ENCODE measurements at places on chromosomes 1 and 21.

- no peak for DNase-seq
Measured at GRCh38 chr21:29104239-29104708, 26.2 kb upstream of the MAP3K7CL start.

DNA sequence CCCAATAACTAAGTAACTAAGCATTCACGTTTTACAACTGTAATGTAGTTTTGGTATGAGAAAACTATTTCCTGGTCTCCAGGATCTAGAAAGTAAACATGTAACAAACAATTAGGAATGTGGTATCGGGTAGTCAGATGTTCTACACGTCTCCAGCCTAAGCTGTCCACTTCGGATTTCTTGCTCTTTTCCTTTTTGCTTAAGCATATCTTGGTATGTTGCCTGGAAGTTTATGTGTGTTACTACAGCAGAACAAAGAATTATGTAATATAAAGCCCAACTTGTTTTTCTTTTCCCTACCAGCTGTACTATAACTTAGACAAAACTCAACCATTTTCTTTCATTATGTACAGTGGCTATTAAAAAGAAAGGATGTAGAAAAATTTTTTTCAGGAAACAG lies 20.4 kb upstream of the WARS2 start:
- no peak for DNase-seq

GRCh38 chr1:17611991-17612390 lies 72.5 kb downstream of the ARHGEF10L start:
- DNase-seq, result no peak

GRCh38 chr1:7062346-7063061 lies 277.2 kb downstream of the CAMTA1 start:
- DNase-seq, result no peak

DNA sequence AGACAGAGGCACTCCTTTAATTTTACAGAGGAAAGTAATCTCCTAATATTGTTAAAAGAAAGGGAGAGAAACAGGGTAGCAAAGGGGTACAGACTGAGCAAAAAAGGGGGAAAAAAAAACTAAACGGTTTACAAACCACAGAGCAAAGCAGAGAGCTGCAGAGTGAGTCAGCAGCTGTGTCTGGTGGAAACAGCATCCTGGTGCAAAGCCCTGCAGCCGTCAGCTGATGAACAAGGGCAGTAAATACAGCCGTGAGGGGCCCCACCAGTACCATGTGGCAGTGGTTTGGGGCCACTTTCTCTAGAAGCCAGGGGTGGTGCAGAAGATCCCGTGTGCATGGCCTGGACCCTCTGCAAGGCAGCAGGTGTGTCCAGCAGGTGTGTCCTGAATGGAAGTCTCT lies 111.3 kb downstream of the ERG start:
- DNase-seq, result no peak

DNA sequence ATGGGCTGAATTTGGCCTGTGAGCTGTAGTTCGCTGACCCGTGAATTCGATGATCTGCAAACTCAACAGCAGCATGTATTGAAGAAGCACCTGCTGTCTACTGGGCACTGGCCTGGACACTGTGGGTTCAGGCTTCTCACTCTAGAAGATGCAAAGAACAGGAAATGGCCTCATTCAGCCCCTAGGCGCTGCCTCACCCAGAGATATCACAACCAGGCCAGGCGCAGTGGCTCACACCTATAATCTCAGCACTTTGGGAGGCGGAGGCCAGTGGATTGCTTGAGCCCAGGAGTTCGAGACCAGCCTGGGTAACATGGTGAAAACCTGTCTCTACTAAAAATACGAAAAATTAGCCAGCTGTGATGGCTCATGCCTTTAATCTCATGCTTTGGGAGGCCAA lies 23.6 kb downstream of the MFAP2 start:
- no peak for DNase-seq

DNA sequence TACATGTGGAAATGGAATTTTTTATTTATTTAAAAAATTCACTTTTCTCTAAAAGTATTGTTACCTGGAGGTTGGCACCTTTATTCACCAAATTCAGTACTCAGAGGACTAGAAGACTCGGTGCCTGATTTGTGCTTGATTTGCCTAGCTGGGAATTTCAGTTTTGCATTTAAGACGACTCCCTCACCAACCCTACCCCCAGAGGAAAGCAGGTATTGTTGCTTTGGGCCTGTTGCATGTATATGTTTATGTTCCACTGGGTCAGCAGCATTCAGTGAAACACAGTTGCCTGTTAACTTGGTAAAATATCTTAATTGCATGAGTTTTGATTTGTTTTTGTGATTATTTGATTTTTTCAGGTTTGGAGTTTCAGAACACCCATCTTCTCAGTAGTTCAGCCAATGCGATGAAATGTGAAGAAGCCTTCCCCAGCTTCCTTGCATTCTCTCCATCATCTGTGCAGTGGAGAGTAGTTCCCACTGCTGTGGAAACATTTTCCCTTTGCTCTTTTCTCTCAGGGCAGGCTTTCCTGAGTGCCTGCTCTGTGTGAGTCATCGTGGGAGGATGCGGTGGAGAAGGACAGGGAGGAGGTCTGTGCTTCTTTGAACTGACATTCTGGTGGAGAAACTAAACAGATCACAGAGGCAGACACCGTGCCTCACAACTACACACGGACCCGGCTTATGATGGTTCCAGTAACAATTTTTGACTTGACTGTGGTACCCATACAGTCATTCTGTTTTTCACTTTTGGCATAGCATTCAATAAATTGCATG lies 6.4 kb downstream of the ADARB1 start:
- no peak for DNase-seq

DNA sequence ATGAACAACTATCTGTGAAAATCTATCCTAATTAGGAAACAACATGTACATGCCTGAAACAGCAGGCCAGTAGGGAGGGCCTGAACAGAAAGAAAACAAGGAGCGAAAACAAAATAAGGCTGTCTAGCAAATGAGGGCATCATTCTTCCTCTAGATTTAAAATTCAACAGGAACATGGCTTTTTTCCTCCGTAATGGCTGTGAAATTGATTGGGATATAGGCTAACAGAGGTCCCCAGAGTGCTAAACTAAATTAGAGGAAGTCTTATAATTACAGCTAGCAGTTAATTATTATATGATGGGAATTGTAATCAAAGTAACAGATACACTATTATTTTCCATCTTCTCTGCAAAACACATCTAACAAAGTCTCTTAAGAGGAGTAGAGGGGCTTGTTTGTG lies 51.7 kb upstream of the TIAM1 start:
- DNase-seq, result no peak

- DNase-seq, result no peak
Measured at GRCh38 chr1:229557913-229558414, 543 bp downstream of the ABCB10 start.

DNA sequence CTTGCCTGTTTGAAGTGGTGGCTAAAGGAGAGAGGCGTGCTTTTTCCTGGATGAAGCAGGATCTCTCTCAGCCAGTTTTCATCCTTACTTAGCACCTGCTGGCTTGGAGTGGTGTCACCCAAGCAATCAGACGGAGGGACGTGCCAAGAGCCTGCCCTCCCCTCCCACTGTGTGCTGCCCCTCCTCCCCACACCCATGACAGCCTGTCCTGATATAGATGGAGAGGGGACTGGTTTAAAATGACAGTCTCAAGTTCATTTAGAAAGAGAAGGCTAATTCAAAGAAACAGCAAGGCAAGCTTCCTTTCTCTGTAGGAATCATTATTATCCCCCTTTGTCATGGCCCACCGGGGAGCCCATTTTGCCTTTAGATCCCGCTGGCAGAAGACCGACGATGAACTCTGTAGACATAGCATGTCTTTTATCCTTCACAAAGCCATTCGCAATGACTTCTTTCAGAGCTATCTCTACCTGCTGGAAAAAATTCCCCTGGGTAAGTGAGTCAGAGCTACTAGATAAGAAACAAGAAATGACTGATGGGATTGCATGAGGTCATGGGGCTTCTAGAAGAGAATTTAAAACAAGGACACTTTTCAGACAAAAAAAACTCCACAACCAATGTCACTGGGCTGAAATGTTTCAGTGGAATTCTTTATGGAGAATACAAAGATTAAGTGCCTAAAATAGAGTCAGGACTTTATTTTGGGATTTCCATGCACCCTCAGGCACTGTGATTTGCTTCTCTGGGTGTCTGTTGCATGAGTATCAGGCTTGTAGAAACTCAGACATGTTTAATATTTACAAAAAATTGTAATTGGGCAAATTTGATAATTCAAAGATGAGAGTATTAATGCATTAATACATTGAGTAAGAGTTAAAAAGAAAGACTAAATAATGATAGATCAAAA lies at the start of gene NTMT2:
Gene NTMT2 (plus strand): TSS at position 190 of the 907 bp plus-strand sequence. CDS start 149 bp downstream, at position 339.
- DNase-seq, result no peak

GRCh38 chr1:22636927-22637326 lies 499 bp downstream of the C1QA start:
- no peak for DNase-seq

- DNase-seq, result no peak
Measured at GRCh38 chr1:26724118-26724517, 28.3 kb downstream of the ARID1A start.

- DNase-seq, result no peak
Measured at GRCh38 chr1:211775170-211775569, 55.4 kb downstream of the LPGAT1 start.

GRCh38 chr1:113253187-113253586 lies 137.1 kb upstream of the MAGI3 start:
- DNase-seq, result peak; percentile 70

- DNase-seq, result peak; percentile 79
Measured at GRCh38 chr1:168116327-168116799, 20.4 kb downstream of the GPR161 start.

- no peak for DNase-seq
Measured at GRCh38 chr1:98267423-98267822, 346.6 kb upstream of the DPYD start.

- DNase-seq, result no peak
Measured at GRCh38 chr21:40018871-40019475, 151.7 kb downstream of the PCP4 start.

DNA sequence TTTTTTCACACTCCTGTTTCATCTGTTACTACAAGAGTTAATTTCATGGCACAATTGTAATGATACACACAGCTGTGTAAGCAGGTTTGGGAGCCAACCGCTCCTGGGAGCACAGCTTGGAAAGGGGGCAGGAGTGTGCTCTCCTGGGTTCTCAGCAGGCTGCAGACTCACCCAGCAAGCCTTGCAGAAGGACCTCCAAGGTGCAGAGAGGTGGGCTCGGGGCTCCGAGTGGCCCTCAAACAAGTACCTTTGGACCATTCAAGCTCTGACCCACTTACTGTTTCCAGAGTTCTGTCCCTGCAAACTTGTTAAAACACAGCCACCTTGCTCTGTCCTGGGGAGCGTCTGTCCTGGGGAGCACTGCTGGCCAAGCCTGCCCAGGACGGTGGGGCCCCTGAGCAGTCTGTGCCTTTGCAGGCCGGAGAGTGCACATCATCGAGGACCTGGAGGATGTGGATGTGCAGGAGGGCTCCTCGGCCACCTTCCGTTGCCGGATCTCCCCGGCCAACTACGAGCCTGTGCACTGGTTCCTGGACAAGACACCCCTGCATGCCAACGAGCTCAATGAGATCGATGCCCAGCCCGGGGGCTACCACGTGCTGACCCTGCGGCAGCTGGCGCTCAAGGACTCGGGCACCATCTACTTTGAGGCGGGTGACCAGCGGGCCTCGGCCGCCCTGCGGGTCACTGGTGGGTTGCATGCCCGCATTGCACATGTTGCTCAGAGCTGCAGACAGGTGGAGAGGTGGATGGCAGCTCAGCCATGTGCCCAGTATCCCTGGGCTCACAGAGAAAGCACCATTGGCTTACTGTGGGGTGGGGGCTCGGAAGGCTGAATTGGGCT lies 78.0 kb downstream of the OBSCN start:
- DNase-seq, result peak; percentile 14

DNA sequence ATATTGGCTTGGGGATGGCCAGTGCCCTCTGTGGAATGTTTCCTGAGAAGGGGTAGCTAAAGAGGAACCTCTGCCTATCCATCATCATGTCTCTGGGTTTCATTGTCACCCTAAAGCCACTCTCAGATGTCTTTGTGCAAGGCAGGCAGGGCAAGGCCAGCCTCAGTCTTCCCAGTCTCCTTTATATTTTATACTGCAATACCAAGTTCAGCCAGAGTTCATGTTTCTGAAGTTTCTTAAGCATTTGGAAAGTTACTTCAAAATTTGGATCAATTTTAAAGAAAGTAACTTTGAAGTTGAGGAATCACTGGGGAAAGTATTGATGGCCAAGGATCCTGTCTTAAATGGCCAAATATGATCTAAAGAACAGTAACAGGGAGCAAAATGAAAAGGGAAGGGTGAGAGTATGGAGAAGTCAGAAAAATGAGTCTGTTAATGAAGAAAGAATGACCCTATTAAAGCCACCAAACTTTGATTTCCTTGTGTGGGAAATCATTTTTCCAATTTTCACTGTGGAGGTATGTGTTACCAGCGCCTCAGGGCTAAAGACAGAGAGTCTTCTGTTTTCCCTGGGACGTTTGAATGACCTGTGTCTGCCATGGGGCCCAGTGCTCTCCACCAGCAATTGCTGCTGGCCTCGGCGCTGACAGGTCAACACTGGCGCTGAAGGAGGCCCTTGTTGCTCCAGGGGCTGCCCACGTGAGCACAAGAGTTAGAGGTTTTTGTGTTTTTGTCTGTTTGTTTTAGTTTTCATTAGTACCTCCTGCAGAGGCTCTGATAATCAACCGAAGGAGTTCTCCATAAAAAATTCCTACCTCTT lies 93.9 kb downstream of the ATP5PO start:
- no peak for DNase-seq

GRCh38 chr1:114509596-114510273 lies 1.3 kb downstream of the TRIM33 start:
- no peak for DNase-seq

GRCh38 chr1:206672844-206673758 lies 11.6 kb upstream of the MAPKAPK2 start:
- no peak for DNase-seq

- no peak for DNase-seq
Measured at GRCh38 chr1:172460887-172461315, 17.0 kb upstream of the PIGC start.

- peak; percentile 43 for DNase-seq
Measured at GRCh38 chr1:179599623-179600249, 8.1 kb downstream of the TDRD5 start.

DNA sequence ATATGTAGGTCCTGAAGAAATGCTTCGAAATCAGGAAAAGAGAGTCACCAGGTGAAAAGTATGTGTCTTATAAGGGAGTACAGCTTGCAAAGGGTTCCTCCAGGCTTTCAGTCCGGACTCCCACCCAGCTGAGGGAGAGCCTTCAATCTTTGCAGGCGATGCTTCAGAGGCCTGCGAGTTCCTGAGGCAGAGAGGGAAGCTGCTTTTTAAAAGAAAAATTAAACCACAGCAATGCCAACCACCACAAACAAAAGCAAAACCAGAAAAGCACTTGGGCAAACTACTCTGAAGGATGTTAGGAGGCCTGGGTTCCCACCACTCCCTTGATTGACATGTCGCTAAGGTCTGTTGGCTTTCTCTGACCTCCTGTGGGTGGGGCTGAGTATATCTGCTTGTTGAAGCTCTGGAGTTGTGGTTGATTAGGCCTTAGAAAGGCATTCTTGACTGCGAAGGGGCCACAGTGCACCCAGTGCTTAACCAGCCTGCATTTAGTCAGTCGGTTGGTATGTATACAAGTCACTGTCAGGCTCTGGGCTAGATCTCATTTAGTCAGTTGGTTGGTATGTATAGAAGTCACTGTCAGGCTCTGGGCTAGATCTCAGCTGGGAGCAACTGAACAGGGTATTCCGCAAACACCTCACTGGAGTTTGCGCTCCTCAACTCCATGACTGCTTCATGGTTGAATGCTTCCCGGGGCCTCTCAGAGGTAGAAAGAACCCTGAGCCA lies 1.2 kb downstream of the NIPAL3 start:
- DNase-seq, result peak; percentile 35

- DNase-seq, result no peak
Measured at GRCh38 chr21:41064951-41065350, 103.0 kb upstream of the BACE2 start.

GRCh38 chr1:205447457-205448341 lies 8.1 kb downstream of the BLACAT1 start:
- DNase-seq, result no peak
